ENCODE measurements at places on chromosomes 13 and 19.

DNA sequence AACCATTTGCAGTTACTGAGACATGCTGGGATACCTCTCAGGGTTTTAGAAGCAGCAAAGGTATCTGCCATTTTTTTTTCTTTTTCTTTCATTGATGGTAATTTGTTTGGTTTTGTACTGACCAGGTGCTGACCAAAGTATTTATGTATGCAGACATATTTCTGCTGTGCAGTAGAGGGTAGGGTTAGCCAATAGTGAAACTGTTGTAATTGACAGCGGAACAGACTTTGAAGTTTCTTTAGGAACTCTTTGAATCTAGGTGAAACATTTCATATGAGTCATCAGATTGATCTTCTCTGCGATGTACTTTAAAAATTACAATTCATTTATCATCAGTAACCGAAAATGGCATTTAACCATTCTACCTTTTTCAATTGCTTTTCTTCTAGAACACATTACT, 63.0 kb downstream of the ITGBL1 start:
- no peak for DNase-seq

- DNase-seq = peak; percentile 53
Observed at GRCh38 chr19:17294051-17294891, 9.0 kb downstream of the ABHD8 start.

- DNase-seq = no peak
Observed at GRCh38 chr13:46082324-46082723, 22.5 kb downstream of the CPB2 start.

- DNase-seq = no peak
Observed at GRCh38 chr13:21045100-21045499, 16.3 kb downstream of the LATS2 start.

GRCh38 chr19:16034958-16035560, 41.2 kb upstream of the TPM4 start:
- no peak for DNase-seq

DNA sequence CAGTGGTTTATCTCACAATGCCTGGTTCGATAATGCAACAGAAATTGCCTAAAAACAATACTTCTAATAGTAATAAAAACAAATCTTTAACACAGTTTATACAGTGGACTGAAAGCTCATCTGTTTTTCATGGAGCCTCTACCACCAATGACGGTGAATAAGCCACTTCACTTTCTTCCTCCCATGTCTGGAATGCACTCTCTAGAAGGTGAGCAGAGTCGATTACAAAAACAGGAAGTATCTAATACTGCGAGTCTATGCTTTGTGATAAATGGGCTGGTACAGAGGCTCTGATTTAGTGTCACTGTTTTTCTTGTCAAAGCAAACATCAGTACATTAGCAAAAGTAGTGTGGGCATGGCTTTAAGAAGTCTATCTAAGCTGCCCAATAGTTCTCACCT, 1348.6 kb upstream of the SLC10A2 start:
- no peak for DNase-seq

DNA sequence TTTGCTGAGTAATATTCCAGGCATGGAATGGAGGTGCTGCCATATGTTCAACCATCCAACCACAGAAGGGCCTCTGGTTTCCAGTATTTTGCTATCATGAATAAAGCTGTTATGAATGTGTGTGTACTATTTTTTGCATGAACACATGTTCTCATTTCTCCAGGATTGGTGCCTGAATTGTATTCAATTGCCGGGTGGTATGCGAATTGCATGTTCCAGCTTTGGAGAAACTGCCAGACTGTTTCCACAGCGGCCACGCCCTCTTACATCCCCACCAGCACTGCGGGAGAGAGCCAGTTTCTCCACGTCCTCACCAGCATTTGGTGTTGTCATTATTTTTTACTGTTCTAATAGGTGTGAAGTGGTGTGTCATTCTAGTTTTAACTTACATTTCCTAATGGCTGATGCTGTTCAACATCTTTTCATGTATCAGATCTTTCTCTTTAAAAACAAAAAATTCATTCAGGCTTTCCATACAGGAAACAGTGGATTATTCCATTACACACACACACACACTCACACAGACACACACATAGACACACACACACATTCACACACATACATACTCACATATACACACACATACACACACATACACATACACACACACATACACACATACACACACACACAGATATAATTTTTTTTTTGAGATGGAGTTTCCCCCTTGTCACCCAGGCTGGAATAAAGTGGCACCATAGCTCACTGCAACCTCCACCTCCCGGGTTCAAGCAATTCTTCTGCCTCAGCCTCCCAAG, 154.1 kb downstream of the PTPRS start:
- DNase-seq = no peak

GRCh38 chr13:72495681-72496080, 231.7 kb downstream of the MZT1 start:
- DNase-seq = no peak

DNA sequence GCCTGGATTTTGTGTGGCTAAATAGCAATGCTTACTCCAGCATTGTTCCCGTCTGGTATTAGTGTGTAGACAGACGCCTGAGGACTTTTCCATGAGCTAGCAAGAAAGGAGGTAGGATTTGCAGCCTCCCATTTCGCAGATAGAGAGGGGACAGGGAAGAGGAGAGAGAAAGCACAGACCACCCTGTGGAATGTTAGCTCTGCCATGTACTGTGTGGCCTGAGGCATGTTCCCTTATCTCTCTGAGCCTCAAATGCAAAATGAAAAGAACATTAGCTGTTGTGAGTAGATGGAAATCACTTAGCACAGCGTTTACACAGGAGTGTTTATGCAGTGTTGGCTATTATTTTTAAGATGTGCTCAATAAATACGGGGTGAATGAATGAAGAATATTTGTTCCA, 45.5 kb downstream of the OLFM4 start:
- DNase-seq = no peak

GRCh38 chr13:25170554-25171111, 1.5 kb downstream of the AMER2 start:
- no peak for DNase-seq

GRCh38 chr19:35167251-35168119, 12.9 kb downstream of the FXYD5 start:
- DNase-seq = no peak

DNA sequence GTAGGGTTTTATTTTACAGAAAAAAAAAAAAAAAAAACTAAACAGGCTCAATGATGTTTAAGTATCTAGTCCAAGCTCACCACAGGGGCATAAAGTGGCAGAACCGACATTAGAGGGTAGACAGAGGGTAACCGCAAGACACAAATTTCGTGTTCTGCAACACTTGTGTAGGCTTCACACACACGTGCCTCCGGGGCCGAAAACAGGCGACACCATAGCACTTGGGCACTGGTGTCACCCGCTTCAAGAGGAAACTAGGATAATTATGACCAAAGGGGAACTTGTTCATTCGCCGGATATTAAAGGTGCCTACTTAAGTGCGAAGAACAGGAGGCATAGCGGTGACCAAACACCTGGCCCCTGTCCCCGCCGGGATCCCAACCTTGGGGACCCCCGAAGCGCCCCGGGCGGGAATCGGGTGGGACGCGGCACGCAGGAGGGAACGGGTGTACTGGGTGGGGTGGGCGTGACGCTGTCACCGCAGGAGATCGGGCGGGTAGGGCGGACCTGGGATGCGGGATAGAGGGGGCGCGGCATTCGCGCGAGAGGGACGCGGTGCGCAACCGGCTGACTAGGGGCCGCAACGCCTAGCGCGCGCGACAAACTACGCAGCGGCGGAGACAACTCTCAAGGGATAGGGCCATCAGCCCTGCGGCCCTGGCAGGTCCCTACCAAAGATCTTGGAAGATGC, 558 bp downstream of the MZT1 start:
- DNase-seq = peak; percentile 35

DNA sequence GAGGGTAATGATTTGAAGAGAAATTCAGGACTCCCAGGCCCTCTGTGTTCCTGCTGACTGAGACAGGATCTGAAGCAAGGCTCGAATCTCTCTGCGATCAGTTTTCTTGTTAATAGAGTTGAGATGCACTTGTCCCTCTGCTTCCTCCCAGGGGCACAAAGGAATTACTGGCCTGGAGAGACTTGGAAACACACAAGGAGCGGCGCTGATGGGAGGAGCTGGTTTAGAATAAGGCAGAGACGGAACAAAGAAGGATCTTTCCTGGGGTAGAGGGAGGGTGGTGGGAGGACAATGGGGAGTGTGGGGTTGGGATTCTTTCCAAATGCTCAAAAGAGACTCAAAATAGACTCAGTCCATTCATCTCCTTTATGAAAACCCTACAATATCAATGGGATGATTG, 719.1 kb downstream of the UQCRFS1 start:
- DNase-seq = no peak

GRCh38 chr13:97848886-97849285, 104.6 kb upstream of the IPO5 start:
- no peak for DNase-seq

DNA sequence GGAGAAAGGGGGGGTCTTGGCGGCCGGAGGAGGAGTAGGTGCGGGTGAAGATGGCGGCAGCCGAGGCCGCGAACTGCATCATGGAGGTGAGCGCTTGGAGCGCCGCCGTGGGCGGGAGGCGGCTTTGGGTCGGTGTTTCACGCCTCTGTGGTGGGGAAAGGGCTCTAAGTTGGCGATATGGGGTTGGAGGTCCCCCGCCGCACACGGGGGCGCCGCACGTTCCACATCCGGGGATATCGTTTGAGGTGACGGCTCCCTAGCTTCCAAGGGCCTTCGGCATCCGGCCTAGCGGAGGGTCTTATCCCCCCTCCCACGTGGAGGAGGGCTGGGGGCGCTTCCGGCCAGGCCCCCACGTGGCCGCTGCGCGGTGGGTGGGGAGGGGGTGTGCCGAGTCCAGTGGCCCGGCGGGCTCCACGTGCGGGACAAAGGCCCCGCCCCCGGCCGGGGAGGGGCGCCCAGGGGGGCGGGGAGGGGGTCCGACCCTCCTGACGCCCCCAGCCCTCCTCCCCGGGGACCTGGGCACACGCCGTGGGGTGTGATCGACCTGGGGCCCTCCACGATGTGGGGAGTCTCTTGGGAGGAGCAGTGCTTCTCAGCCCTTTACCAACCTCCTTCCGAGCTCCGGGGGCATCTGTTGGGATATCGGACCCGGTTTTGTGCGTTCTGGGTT, at the start of gene PRMT1:
Gene PRMT1, plus strand, starts transcription at position 41 of the 670 bp plus-strand sequence. Its CDS starts 10 bp downstream, at position 51.
- no peak for DNase-seq

DNA sequence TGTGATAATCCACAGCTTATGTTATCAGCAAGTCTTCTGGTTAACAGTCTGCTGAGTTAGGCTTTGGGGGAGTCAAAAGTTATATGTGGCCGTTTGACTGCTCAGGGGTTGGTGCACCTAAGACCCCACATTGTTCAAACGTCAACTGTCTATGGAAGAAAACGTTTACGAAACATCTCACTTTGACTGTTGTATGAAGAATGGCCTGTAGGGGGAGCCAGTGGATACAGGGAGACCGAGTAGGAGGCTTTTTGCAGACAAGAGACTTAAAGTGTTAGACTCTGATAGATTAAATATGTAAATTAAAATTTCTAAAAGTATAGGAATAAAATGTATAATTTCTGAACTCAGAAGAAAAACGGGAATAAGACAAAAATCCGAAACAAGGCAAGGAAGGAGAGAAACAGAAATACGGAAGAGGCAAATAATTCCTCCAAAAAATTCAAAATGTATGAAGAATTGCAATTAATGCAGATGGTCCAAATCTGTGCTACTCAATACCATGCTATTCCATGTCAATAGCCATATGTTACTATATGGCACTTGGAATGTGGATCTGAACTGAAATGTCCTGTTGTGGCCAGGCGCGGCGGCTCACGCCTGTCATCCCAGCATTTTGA, 37.8 kb downstream of the TNFSF14 start:
- peak; percentile 78 for DNase-seq

DNA sequence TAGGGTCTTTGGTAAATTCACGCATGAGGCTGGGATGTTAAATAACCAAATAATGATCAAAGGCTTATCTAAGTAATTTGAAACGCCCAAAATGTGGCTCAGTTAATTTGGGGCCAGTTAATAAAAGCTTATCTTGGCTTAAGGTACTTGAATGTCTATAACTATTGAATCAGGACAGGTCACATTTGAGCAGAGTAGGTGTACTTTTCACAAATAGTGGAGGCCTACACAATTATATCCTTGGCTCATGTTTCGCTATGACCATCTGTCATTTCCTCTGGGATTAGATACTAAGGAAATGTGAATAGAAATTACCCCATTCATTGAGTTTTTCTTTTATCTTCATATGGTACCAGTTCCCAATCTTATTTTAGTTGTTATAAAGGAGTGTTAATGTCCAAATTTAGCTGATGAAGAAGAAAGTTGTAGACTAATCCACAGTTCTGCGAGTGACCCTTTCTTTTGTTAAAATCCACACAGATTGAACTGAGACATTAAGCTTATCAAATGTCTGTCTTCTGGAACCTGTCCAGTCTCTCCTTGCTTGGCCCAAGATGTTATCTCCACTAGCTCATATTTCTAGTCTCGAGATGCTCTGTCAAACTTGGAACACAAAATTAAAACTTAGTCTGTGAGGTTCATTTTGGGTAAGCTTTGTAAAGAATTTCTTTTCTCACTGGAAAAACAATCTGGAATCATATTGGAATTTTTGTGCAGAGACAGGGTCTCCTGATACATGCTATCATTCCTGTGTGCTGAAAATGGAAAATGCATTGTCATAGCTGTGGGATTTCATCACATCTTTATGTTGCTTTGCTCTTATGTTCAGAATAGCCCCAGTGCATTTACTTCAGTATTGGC, 31.0 kb downstream of the SLAIN1 start:
- DNase-seq = no peak

GRCh38 chr13:106637519-106637918, 69.6 kb upstream of the ARGLU1 start:
- no peak for DNase-seq

GRCh38 chr13:100976993-100977392, 302.4 kb upstream of the TMTC4 start:
- DNase-seq = no peak

DNA sequence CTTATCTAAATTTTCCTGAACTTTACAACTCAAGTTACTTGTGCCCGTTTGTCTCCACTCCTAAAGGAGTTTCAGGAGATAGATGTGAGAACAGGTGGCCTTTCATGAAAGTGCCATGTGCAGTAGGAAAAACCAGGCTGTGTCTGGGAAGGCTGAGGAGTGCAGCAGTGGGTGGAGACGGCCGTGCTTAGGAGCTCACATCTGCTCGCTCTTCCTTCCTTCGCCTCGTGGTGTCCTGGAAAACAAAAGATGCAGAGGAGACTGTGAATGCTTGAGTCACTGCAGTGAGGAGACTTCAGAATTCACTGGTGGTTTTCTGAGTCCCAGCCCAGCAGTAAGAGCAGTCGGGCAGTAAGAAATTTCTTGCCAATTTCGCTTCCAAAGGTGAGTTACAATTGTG, 138.4 kb upstream of the RNF113B start:
- DNase-seq = no peak

- no peak for DNase-seq
Observed at GRCh38 chr13:29791508-29791907, 58.9 kb downstream of the UBL3 start.

- DNase-seq = no peak
Observed at GRCh38 chr13:40399756-40400155, 266.7 kb downstream of the FOXO1 start.
